ENCODE measurements at places on chromosomes 2 and 18.

- no peak for DNase-seq
Measured at GRCh38 chr2:108637304-108637669, 82.0 kb upstream of the RANBP2 start.

DNA sequence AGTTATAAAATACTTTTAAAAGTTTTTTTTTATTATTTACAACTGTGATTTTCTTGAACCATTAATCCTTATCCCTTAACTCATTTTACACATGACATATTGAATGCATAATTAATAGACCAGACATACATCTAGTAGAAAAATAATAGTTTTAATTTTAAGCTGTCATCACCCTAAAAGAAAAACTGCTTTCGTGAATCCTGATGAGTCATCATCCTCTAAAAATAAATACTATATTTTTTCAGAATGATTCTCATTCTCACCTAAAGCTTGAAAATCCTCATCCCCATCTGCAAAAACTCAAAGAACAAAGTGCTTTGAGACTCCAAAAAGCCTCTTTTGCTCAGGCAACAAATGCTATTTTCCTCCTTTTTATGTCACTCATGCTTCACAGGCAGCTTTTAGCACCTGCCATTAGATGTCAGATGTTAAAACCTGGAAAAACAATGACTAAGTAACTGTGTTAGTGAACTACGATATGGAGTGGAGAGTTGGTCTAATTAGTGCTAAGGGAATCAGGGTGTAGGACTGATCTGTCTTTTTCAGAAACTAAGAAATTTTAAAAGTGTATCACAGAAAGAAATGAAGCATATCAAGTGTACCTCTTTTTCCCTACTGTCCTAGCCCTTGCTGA, 297.6 kb downstream of the TMX3 start:
- DNase-seq: no peak

GRCh38 chr18:23259701-23260681, 124.7 kb downstream of the CABLES1 start:
- DNase-seq: no peak

DNA sequence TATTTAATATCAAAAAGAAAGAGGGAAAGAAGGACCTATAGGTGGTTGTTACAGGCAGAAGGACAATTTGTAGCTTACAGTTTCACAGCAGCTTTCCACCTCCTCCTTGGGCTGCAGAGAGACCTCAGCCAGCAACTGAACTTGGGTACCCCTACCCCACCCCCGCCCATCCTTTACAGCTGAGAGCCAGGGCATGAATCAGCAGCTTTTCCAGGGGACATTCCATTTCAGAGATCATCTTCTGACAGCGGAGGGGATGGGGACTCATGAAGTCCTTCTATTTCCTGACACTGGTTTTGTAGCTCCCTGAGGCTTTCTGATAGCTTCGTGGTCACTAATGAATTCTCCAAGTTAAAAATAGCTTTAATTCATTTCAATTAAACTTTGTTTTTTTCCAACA, 96.4 kb downstream of the ITGB1BP1 start:
- DNase-seq: no peak

- DNase-seq: no peak
Measured at GRCh38 chr2:15421753-15422152, 139.4 kb downstream of the NBAS start.

DNA sequence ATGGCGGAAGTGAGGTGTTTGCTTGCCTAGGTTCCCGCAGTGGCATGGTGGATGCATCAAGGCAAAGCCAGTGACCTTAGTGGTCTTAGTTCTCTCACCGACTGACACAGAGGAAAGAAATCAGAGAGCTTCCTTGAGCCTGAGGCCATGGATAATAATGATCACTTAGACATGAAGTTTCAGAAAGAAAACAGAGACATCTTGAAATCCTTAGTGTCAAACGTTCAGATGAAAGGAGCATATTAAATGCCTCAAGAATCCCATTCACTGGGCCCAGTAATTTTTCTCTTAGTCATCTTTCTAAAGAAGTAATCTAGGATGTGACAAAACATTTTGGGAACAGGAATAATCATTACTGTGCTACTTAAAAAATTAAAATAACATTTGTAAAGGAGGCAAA, 35.2 kb downstream of the COPS8 start:
- no peak for DNase-seq

DNA sequence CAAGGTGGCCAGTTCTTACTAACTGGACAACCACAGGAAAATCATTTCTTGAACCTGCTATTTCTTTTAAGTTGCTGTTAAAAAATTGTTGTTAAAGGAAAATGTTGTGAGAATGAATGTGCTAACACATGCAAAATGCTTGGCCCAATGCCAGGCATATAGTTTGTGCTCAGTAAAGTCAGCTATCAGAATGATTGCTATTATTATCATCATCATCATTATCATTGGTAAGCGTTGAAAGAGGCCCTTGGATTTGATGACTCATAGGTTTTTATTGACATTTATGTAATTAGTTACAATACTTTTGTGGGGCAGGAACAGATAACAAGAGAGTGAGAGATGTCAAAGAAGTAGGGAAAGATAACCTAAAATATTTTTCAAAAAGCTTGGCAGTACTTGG, 394.2 kb upstream of the ZEB2 start:
- no peak for DNase-seq

DNA sequence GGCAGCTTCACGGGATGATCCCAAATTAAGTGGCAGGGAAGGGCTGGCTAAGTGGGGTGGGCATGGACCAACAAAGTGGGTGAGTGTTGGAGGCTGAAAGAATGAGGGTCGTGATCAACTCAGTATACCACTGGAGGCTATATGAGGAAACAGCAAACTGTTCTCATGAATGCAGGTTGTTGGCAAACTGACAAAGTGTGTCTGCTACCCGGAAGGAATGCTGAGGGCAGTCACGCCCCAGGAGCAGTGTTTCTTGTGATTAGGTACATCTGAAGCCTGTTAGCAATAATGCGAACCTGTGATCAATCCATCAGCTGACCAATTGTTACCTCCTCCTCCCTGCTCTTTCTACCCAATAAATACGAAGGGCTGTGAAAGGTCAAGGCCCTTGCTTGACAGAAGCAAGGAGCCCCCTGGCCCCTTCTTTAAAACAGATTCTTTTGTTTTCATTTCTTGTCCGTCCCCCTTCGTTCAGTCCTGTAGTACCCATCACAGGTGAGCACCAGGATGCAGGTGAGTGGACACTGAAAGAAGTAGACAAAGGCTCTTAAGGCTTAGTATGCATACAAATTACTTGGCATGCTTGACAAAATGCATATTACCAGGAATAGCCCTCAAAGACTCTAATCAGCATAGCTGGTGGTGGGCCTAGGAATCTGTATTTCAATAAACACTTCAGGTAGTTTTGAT, 67.9 kb downstream of the LOXHD1 start:
- DNase-seq: no peak

GRCh38 chr2:61266632-61267505, 104.9 kb downstream of the C2orf74 start:
- DNase-seq: no peak

DNA sequence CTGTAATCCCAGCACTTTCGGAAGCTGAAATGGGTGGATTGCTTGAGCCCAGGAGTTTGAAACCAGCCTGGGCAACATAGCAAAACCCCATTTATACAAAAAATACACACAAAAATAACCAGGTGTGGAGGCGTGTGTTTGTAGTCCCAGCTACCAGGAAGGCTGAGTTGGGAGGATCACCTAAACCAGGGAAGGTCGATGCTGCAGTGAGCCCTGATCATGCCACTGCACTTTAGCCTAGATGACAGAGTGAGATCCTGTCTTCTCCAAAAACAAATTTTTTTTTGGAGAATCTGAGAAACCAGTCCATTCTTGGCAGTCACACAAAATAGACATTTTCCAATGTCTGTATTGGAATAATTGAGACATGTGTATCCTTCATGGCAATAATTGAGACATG, 46.8 kb downstream of the RAB27B start:
- DNase-seq: no peak

DNA sequence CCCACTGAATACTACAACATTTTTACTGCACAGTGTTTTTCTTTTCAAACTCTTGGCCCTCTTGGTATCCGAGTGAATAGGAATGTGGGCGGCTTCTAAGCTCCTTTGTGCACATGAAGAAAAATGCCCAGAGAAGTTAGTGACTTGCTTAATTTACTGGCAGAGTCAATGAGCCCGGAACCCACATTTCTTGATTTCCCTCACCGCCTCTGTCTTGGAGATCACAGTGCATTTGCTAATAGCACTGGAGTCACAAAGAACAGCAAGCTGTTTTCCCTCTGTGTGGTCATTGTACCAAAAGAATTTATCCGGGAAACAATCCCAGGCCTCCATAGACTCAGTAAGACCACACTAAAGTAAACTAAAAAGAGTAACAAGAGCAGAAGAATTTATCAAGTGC, 18.9 kb downstream of the STON1 start:
- no peak for DNase-seq

DNA sequence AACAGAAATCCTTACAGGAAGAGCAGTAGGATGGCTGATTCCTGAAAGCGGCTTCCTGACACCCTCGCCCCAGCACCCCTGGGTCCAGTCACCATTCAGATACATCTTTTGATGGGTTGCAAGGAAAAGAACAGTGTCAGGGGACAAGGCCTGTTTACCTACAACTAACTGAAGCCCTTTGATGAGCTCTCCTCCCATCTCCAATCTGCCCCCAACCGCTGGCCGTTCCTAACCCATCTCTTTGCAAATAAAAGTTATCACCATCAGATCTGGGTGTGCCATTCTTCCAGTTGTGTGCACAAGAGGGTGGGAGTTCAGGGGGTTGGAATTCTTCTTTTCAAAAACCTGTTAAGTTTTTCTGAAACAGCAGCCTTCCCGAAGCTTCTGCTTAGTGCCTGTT, 48.9 kb downstream of the ARL4C start:
- DNase-seq: no peak

- DNase-seq: no peak
Measured at GRCh38 chr2:192687015-192687414, 492.3 kb upstream of the TMEFF2 start.

GRCh38 chr2:20578895-20579825, 71.7 kb downstream of the HS1BP3 start:
- DNase-seq: peak; percentile 62

GRCh38 chr2:100730290-100730868, 89.6 kb upstream of the NPAS2 start:
- DNase-seq: no peak

DNA sequence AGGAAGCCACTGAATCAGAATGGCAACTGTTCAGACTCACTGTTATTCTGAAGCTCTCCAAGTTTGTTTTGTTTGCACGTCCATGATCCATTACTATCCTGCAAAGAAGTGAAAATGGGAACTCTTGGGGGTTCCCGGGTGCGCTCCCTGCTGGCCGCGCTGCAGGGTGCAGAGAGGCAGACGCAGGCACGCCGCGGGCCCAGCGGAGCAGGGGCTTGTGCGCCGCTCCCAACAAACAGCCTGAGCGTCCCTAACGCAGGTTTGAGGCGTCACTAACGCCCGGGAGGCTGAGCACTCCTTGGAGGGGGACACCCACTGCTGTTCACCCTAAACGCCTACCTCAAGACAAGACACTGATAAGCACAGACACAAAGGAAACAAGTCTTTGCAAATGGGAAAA, 14.3 kb upstream of the PIEZO2 start:
- DNase-seq: no peak

GRCh38 chr2:118032169-118033013, 18.5 kb upstream of the CCDC93 start:
- DNase-seq: no peak

GRCh38 chr2:227877421-227878310, 6.2 kb downstream of the DAW1 start:
- no peak for DNase-seq

- no peak for DNase-seq
Measured at GRCh38 chr18:74429096-74429495, 28.0 kb downstream of the DIPK1C start.

DNA sequence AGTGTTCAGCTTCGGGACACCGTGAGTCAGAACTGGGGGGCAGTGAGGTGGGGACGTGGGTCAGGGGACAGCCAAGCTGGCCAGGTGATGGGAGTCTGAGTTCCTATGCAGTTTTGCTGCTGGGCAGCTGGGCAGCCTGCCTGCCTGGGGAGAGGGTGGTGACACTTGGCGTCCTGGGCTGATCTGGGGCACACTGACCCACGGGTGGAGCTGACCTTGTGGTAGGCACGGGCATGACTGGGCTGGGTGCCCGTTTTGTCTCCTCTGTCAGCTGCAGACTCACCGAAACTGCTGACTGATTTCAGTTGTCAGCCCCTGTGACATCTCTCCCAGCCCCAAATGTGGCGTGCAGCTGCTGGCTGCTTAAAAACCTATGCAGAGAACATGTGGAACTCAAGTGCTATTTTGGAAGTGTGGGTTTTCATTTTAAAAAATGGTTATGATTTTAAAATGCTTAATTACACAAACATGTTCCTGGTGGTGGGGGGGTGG, 32.6 kb upstream of the E2F6 start:
- DNase-seq: peak; percentile 46

DNA sequence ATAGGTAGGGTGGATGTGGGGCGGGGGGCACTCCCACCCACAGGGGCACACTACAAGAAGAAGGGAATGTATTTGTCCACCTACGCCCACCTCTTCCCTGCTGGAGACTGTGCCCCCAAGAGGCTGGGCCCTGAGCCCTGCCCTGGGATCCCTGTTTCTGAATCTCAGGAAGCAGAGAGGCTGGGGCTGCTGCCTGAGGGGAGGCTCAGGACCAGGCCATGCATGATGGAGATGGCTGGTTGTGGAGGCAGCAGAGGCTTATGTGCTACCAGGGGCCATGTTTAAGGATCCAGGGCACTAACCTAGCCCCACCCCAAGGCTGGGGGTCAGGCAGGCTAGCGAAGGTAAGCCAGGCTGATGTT, 81.1 kb upstream of the OTOF start:
- no peak for DNase-seq

- no peak for DNase-seq
Measured at GRCh38 chr2:72142570-72143440, 4.9 kb downstream of the CYP26B1 start.

GRCh38 chr2:76506538-76506937, 795.8 kb upstream of the GCFC2 start:
- no peak for DNase-seq

- DNase-seq: no peak
Measured at GRCh38 chr18:48325115-48325665, 84.0 kb downstream of the ZBTB7C start.

GRCh38 chr18:59057493-59057795, 82.2 kb upstream of the SEC11C start:
- no peak for DNase-seq

DNA sequence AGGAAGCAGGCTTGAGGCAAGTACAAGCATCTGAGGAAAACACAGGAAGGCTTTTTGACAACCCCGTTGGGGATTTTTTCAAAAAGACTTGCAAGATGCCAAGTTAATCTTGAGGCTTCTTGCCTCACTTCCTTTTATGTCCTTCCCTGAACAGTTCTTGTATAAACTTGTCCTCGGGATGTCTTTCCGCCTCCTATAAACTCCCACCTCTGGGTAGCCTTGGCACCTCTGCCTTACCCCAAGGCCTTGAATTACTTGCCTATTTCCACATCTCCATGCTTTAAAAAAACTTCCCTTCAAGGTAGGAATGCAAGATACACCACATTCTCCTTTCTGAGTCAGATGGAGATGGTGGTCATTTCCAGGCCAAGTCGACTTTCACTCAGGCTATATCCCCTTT, 106.4 kb upstream of the RBBP8 start:
- no peak for DNase-seq

- DNase-seq: no peak
Measured at GRCh38 chr2:219433666-219434467, 776 bp upstream of the SPEG start.

- DNase-seq: no peak
Measured at GRCh38 chr2:96117701-96118588, 1.6 kb upstream of the ADRA2B start.

- no peak for DNase-seq
Measured at GRCh38 chr2:171389325-171389724, 44.5 kb downstream of the METTL8 start.

Measured in caudate nucleus (tissue), 63 donors.